Omental fat pad (tissue), 4 donors: ENCODE measurements at places on chromosomes 1 and 21. TPM values are rescaled to one million over a fixed set of nuclear protein-coding genes. Genes with fewer than 3 reads are reported as not detected.

DNA sequence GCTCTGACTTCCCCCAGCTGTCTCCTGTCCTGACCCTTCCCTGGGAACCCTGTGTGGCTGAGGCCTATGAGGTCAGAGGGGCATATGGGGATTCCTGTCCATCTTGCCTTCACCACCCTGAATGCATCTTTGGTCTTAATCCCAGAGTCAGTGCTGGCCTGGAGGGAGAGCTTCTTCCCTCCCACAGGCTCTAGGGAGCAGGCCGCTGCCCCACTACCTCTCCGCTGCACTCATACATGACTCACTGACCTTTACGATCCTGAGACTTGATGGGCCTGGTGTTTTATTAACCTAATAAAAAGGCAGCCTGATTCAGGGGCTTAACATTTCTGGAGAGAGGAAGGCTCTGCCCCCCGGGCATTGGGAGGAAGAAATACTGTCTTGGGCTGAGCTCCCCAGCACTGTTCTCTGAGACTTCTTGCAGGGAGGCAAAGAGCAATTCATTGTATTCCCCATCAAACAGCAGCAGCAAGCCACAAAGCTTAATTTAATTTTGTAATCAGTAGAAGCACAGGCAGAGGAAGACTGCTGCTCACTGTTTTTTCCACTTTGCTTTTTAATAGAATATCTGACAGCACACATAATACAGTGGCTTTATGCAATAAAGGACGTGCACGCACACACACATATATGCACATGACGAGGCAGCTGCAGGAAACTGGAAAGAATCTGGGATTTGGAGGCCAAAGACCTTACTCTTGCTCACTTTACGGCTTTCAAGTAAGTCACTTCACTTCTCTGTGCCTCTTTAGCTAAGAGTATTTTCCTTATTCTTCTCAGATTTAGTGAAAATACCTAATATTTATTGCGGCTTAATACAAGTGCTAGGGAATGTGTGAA lies 89.2 kb upstream of the GRIK3 start:
- no peak for DNase-seq

The FAM177B gene
- 1.1 TPM for total RNA-seq

The SIM2 gene
- not detected for total RNA-seq

The NEK2 gene
- 0.47 TPM for total RNA-seq

DNA sequence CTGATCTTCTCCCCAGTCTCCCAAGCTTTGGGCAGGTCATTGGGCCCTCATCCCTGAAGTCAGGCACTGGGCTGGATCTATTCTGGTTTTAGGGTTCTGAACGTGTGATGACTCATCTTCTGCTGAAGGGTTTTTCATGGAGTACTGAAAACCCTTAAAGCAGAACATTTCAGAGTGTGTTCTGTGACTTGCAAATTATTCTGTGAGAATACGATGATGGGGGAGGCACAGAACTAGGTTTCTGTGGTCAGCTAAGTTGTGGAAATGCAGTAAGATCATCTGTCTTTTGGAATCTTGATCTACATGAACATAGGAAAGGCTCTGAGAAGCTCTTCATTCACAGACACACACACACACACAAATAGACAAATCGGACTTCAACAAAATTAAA lies 46.2 kb downstream of the NAV1 start:
- DNase-seq: no peak

The CELA2B gene
- total RNA-seq: not detected

GRCh38 chr21:22806278-22806677 lies 1808.1 kb downstream of the NCAM2 start:
- no peak for DNase-seq

DNA sequence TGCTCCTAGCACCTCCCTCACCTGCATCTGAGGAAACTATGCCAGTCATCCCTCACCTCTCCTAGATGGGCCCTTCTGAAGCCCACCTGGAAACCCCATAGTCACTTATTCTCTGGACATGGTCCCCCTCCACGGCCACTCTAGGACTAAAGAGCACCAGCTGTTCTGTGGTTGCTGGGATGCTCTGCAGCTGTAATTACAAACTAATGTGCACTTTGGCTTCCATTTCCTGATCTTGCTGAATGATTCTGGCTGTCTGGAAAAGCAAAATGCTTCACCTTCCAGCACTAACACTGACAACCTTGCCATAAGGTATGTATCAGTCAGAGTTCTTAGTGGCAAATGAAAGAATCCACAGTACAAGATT lies 48.7 kb upstream of the PSEN2 start:
- no peak for DNase-seq

DNA sequence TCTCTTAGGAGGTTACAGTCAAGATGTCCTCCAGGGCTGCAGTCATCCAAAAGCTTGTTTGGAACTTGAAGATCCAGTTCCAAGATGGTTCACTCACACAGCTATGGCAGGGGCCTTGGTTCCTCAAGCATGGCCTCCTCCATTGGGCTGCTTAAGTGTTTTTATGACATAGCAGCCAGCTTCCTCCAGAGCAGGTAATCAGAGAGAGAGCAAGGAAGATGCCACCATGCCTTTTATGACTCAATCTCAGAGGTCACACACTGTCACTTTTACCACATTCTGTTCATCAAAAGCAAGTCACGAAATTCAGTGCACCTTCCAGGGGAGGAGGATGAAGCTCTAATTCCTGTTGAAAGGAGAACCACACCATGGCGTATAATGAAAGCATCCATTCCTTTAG lies 17.1 kb downstream of the ELAPOR1 start:
- no peak for DNase-seq

The SLAMF8 gene
- total RNA-seq: 9.9 TPM

DNA sequence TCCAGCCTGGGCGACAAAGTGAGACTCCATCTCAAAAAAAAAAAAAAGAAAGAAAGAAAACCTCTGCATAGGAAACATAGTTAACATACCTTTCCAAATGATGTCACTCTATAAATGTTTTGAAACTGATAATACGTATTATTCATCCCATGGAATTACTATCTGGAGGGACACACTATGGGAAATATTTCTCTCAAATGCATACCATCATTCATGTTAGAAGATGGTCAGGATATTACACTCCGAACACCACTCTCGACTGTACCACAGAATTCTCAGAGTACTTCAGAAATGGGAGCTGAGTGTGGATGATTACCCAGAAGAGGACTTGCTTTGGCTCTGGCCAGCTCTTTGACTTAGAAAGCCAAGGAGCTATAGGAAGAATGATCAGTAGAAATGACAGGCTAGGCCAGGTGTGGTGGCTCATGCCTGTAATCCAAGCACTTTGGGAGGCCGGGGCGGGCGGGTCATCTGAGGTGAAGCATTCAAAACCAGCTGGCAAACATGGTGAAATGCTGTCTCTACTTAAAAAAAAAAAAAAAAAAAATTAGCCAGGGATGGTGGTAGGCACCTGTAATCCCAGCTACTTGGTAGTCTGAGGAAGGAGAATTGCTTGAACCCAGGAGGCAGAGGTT lies 5.2 kb upstream of the LIN28A start:
- no peak for DNase-seq
